Stimulated activated CD4-positive, alpha-beta T cell treated with anti-CD3 and anti-CD28 coated beads, Interleukin-2, amount 100 ng/mL, for 48 hours (primary cell): ENCODE measurements at places on chromosomes 4 and X.

DNA sequence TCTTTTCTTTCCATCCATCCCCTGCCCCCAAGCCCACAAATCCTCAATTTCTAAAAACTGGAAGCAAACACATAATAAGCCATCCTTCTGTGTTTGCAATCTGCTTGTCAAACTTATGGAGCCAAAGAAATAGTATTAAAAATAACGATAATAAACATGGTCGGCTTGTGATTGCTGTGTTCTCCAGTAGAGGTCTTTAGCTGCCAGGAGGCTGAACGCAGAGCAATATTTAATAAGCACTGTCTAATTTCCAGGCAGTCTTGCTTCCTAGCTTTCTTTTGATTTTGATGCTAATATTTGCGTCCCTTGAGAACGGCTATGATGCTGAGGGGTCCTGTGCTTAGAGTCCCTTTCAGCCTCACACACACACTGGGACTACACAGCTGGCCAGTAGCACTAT lies 3.2 kb upstream of the HELT start:
- DNase-seq: no peak

DNA sequence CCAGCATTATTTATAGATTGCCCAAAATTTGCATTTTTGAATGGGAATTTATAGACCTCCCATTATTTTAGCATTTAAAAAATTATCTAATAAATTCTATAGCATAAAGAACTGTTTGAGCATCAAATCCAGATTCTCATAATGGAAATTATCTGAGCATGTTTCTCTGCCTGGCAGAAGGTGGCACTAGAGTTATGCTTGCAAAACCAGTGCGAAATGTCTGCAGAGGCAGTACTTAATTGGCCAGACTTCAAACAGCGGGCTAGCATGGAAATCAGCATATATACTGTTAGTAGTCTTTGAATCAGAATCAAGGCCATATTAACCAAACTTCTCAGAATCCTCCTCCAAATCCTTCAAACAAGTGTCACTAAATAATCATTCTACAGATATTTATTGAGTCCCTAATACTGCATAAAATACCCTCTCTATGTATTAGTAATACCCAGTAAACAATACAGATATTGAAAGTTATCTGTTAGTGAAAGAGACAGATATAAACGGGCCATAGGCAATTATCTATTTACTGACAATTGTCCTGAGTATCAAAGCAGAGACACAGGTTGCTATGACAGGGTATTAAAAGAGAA lies 78.7 kb upstream of the DCLK2 start:
- DNase-seq: no peak

DNA sequence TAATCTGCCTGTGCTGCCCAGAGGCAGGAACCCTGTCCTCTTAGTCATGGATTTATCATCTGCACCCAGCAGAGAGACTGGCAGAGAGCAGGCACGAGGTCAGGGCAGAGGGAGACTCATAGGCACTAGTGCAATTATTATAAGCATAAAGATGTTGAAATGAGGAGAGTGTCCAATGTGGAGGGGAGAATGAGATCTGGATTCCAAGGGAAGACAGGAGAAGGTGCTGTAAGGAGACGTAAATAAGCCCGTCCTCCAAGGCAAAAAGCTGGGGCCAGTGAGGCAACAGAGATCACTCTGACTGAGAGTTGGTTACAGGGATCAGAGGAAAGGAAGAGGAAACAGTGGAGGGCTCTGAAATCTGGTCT lies 406.2 kb downstream of the MAPK10 start:
- no peak for DNase-seq

GRCh38 chr4:181792641-181793040 lies 450.6 kb upstream of the TENM3 start:
- DNase-seq: no peak

DNA sequence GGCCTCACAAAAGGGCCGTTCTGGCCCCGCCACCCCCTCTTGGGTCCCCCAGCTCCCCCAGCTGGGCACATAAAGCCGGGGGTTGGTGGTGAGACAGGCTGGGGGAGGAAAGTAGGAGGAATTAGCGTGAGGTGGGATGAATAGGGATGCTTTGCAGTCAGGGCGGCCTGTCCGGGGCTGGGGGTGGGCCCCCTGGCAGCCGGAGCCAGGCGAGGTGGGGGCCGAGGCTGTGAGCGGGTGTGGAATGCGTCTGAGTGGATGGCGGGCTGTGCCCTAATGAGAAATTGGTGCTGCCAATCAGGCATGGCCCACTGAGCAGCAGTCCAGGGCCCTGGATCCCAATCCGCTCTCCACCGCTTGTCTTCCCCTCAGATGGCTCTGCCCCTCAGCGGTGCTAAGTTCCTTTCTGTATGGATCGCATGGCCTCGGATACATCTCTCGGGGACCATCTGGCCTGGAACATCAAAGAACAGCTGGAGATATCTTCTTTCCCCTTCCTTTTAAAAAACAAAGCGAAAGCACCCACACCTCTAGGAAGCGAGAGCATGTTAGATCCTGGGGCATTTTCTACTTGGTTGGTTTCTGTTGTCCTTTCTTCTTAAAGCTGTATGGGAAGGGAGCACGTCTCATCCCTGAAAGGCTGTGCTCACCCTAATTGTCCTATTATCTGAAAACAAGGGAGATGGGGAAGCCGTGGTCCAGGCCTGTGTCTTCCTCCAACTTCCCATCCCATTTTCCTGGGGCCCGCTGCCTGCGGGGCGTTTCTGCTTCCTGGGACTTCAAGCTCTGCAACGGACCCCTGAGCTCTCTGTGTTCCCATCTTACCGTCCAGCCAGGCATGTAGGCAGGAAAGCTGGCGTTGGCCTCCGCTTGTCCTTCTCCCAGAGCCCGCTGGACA lies 106.9 kb downstream of the SORCS2 start:
- DNase-seq: no peak

- peak; percentile 4 for DNase-seq
These were observed 1.1 kb upstream of the SLC10A7 start for GRCh38 chr4:146522869-146523205.

DNA sequence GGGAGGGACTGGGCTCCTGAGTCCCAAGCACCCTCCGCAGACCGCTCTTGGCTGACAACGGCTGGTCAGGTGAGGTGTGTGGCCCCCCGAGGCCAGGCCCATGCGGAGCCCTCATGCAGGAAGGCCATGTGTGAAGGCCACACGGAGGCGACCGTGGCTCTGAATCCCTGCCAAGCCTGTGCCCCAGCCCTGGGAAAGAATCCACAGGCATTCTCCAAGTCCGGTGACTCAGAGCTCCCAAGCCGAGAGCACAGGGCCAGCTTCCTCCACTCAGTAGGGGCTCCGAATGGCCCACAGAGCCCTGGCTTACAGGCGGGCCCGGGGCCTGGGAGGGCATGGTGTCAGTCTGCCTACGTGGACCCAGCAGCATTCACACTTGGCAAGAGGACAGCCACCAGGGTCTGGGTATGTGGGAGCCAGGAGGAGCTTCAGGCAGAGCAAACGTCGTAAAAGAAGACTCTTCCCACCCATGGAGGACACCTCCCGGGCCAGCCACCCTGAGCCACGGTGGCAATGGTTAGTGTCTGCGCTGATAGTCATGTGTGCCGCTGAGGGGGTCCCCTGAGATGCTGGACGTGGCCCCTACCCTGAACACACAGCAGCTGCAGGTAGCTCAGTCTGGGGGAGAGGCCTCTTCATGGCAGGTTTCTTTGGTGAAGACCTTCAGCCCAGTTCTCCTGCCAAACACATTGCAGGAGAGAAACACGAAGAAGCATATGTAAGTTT lies 105.7 kb downstream of the PSAPL1 start:
- no peak for DNase-seq

DNA sequence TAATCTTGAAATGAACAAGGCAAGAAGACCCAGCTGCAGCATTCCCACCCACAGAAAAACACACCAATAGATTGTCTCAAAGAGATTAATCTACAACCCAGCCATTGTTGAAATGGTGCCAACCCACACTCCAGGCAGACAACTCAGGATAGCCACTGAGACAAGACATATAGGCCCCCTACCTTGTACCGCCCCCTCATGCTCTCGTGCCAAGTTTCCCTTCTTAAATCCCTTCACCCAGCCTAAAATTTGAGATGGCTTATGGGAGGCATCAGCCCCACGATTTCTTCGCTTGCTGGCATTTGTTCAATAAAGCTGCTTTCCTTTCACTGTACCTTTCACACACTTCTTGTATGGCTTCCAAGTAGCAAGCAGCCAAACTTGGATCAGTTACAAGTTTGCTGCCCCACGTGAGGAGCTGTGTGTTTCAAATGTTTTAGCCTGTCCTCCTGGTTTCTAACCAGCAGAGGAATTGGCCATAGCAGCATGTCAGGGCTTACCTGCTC lies 1754.1 kb downstream of the C4orf33 start:
- DNase-seq: no peak

DNA sequence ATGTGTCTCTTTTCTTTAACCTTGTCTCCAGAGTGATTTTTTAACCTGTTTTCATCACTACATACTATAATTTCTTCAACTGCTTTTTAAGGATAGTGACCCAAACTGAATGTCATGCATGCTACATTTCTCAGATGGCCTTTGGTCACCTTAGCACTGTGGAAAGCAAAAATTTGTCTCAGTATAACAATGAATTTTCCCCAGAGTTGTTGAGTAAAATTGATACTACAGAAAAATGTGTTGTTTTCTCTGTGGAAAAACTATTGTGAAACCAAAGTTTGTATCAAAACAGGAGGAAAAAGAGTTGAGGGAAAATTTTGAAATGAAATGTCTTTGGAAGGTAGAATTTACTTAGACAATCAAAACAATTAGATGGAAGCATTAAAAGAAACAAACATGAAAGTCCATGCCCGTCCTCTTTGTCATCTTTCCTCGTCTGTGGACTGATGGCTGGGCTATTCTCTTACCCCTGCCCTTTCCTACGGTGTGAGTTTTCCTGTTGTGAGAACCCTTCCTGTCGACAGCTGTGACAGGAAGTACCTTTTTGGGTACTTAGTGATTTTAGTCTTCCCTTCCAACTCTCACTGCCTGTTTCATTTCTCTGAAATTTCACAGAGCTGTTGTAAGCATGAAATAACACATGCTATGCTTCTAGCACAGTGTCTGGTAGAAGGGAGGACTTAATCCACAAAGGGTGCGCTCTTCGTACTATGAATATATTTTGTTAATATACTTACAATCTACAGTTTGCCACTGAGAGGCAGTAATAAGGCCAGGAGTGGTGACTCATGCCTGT lies 50.8 kb downstream of the LRP2BP start:
- DNase-seq: no peak

GRCh38 chr4:115215935-115216334 lies 102.5 kb upstream of the NDST4 start:
- DNase-seq: no peak

GRCh38 chr4:4259484-4260100 lies 11.6 kb upstream of the TMEM128 start:
- no peak for DNase-seq

- DNase-seq: peak; percentile 87
These were observed at the start of gene RGS12 for GRCh38 chr4:3292571-3293400. TSS of gene RGS12 (plus strand) at chr4:3293021. CDS start at chr4:3316171, 23,150 bp downstream.

- DNase-seq: no peak
These were observed 66.5 kb downstream of the EFNB1 start for GRCh38 chrX:68895341-68895755.

DNA sequence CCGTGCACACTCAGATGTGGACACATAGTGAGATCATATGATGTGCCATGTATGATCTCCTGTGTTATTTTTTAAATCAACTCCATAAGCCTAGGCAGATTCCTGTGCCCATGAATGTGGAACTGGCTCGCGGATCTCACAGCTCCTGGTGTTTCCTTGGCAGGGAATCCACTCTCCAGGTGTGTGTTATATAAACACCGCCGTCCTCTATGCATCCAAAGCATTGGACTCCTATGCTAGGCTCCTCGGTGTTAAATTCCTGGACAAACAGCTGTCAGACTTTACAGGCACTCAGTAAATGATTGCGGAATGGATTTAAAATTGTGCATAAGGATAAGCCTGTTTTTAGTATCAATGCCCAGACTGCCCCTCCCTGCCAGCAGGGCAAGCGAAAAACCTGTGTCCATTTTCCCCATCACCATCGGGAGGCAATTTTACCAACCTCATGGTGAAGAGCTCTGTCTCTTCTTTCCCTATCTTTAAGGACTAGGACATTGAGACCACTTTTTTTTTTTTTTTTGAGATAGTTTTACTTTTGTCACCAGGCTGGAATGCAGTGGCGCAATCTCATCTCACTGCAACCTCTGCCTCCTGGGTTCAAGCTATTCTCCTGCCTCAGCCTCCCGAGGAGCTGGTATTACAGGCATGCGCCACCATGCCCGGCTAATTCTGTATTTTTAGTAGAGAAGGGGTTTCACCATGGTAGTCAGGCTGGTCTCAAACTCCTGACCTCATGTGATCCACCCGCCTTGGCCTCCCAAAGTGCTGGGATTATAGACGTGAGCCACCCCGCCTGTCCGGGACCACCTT lies 23.6 kb upstream of the GPR78 start:
- DNase-seq: no peak

- DNase-seq: no peak
These were observed 37.9 kb upstream of the GYPA start for GRCh38 chr4:144178414-144178813.

DNA sequence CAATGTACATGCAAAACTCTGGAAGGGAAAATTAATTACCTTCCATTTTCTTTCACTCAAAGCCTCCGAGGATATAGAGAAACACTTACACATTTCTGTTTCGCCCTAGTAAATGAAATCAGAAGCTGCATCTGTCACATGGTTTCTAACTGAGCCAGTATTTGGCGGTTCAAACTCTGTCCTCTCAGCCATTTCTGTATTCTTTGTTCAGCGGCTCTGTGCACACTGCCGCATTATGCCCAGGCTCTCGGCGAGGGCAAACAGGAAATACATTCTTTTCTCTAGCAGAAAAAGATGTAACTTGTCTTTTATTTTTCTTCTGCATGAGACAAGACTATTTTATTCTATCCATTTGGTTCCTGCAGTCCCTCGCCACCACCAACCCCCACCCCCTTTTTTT lies 71.4 kb upstream of the GPM6B start:
- DNase-seq: no peak

DNA sequence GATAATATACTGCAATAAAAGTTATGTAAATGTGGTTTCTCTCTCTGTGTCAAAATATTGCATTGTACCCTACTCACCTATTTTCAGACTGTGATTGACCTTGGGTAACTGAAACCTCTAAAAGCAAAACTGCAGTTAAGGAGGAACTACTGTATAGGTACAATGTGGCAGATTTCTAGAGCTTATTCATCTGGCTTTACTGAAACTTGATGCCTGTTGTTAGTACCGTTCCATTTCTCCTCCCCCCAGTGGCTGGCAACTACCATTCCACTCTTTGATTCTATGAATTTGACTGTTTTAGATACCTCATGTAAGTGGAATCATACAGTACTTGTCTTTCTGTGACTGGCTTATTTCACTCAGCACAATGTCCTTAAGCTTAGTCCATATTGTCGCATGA lies 61.9 kb downstream of the HOPX start:
- no peak for DNase-seq

DNA sequence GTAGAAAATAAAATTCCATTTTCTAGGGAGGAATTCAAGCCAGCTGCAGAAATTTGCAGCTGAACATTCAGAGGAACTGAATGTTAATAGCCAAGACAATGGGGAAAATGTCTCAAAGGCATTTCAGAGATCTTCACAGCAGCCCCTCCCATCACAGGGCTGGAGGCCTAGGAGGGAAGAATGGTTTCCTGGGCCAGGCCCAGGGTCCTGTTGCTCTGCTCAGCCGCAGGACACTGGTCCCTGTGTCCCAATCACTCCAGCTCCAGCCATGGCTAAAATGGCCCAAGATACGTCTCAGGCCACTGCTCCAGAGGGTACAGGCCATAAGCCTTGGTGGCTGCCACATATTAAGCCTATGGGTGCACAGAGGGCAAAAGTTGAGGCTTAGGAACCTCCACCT lies 20.4 kb downstream of the FAM13A start:
- DNase-seq: no peak

GRCh38 chr4:69497076-69497475 lies 1.4 kb upstream of the UGT2B4 start:
- DNase-seq: no peak
